ENCODE measurements at places on chromosomes 12 and 14.

DNA sequence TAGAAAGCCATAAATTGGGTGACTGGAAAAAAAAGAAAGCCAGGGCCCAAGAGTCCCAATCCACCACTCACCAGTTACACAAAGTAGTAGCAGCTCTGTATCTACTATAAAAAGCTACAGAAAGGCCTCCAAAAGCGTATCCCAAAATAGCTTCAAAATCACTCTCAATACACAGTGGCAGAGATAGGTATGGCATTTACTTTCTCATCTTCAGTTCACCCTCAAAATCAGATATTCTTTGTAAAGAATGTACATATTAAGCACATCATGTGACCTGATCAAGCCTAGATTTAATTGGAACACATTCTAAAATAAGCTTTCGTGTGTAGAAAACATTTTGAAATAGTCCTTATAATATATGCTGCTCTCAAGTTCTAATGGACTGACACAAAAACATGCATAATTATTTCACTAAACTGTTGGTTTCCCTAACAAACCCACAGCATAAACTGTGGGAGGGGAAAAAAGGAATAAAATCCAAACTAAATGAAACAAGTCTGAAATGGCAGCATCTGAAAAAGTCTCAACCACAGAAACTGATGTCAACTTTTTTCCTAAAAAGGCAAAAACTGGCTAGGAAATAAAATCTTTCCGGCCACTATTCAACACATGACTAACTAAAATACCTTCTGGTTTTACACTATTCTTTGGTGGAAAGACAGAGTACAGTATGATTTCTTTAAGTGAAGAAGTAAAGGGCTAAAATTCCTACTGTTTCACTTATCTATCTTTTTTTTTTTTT, 25.9 kb downstream of the UBE2N start:
- DNase-seq, result no peak

DNA sequence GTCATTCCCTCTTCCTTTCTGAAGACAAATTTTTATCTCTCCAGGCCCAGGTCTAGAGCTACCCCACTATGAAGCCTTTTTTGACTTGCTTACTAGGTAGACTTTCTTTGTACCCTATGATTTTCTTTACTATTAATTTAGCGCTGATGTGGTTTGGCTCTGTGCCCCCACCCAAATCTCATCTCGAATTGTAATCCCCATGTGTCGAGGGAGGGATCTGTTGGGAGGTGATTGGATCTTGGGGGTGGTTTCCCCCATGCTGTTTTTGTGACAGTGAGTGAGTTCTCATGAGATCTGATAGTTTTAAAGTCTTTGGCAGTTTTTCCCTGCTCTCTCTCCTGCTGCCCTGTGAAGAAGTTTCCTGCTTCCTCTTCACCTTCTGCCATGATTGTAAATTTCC, 118.1 kb downstream of the SLC38A1 start:
- no peak for DNase-seq

DNA sequence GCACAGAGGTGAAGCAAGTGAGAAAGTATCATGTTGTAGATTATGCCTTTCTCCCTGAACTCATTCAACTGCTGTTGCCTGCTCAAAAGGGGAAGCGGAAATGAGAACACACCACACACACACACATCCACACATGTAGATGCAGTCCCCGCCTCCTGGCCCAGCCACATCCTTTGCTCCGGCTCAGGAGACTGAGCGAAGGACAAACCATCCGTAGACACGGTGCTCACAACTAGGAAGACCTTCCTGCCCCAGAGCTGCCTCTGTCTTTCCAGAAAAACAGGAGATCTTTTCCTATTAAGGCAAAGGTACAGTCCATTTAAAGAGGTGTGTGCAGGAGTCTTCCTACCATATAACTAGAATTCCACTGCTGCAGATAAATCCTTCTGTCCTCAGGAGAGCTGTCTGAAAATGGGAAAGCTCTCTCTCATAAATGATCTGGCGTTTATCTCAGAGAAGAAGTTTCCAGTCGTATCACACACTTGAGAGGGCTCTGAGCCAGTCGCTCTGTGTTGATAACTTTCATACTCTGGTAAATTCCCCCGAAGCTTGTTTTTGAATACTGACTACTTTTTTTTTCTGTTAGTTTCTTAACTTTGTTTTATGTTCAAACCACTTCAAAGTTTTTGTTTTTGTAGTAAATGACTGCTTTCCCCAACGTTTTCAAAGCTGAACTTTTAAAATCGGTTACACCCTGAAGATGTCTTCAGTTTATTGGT, at the start of gene TESPA1:
TSS of gene TESPA1 (minus strand) at position 105 of the 719 bp plus-strand sequence. CDS start 10,200 bp downstream, outside the sequence.
- peak; percentile 75 for DNase-seq

DNA sequence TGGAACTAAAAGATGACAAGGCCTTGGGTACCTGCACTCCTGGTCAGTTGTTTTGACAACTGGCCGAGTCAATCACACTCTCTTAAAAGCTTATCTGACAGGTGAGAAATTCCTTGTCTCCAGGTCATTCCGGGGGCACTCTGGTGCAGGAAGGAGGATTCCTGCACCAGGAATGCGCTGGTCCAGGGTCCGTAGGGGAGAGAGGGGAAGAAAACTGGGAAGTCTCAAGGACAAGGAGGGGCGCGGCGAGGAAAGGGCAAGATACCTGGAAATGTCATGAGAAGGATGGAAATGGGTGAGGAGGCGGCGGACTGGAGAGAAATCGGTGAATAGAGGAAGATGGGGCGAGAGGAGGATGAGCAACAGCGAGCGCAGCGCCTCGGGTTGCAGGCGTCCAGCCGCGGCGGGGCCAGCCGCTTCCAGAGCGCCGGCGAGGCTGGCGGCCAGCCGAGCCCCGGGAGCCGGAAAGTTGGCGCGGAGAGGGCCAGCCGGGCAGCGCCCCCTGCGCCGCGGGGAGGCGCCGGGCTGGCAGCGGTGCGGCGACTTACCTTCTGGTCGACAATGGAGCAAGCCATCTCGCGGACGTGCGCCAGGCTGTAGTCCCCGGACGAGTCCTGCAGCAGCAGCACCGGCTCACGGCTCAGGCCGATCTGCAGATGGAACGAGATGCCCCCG, 809 bp downstream of the PRKD1 start:
- DNase-seq, result no peak

GRCh38 chr14:54509546-54510501, at the start of gene CGRRF1:
CGRRF1 (plus strand) TSS chr14:54509906; CDS start chr14:54509960, 54 bp downstream.
- DNase-seq, result peak; percentile 97

- no peak for DNase-seq
These were observed 1.3 kb upstream of the HIF1A start for GRCh38 chr14:61694039-61694438.

- no peak for DNase-seq
These were observed 144.8 kb downstream of the TBC1D30 start for GRCh38 chr12:64968989-64969819.

DNA sequence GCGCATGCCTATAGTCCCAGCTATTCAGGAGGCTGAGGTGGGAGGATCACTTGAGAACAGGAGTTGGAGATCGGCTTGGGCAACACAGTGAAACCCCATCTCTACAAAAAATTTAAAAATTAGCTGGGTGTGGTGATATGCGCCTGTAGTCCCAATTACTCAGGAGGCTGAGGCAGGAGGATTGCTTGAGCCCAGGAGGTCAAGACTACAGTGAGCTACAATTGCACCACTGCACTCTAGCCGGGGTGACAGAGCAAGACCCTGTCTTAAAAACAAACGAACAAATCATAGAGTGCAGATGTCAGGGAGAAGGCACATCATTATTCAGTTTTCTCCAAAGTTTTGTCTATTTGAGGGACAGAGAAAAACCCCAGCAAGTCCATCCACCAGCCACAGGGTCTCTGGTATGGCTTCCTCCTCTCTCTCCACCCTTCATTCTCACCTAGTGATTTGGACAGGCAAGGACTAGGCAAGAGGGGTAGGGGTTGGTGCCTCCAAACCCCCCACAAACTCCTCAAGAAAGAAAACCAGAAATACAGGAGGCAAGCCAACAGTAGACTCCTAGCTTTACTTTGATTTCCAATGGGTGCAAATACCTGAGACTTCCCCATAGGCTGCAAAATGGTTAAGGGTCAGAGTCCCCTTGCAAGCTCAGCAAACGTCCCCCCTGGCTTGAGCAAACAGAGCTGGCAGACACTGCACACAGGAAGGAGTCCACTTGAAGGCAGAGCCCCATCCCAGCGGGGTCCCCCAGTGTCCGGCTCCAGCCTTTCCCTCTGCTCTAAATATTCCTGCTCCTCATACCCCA, 26.5 kb upstream of the RPLP0 start:
- DNase-seq, result no peak

DNA sequence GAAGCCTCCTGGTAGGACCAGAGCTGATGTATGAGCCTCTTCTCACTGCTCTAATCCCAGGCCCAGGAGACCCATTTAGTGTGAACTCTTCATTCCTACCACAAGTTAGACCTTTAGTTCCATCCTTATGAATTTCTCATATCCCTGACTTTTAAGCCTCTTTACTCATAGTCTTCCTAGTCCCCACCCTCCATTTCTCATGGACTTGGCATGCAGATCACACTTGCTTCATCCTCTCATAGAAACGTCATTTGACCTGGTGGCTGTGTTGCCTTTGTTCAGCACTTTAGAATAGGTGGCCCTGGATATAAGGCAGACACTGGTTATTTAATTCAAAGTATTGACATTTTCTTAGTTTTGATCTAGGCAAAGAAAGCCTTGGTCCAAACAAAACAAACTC, 99.5 kb downstream of the SLC16A7 start:
- DNase-seq, result no peak

- DNase-seq, result no peak
These were observed 12.5 kb upstream of the EML1 start for GRCh38 chr14:99780690-99781089.

DNA sequence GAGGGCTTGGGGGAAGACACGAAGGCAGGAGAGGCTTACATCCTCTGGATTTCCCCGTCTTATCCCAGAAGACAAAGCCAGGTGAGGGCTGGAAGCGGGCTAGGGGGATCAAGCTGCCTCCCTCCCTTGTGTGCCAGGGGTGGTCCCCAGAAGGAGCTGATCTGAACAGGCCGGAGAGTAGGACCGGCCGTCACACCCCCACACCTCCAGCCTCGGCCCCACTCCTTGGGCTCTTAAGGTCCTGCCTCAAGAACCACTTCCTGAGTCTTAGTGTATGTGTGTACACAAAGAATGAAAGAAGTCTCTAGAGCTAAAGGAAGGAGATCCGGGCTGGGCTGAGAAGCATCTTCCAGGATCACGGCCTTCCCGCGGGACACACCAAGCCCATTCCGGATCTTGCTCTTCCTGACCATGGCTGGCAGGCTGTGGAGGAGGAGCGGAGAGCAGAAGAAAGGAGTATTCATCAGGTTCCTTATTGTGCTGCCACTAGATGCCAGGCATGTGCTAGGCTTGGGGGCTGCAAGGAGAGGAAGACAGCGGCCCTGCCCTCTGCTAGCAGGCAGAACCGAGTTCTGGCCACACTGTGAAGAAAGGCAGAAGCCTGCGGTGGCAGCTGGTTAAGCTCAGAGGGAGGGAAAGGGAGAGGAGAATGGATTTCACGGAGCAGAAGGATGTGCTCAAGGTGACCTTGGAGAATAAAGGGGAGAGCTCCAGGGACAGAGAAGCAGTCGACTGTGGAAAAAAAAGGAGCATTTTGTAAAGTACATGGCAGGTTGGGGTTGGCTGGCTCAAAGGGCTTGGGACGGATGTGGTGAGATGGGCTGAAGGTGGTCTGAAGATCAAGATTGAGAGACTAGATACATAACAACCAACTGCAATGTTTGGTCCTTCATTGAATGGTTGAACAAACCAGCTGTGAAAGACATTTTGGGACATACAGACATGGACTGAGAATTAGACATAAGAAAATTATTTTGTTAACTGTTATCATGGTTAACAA, 1.3 kb upstream of the CD63 start:
- no peak for DNase-seq

- peak; percentile 70 for DNase-seq
These were observed 11.9 kb downstream of the RARG start for GRCh38 chr12:53219956-53220693.

- DNase-seq, result no peak
These were observed 1282.2 kb upstream of the USP15 start for GRCh38 chr12:60977966-60978365.

GRCh38 chr12:8697120-8697475, 693 bp upstream of the RIMKLB start:
- no peak for DNase-seq

DNA sequence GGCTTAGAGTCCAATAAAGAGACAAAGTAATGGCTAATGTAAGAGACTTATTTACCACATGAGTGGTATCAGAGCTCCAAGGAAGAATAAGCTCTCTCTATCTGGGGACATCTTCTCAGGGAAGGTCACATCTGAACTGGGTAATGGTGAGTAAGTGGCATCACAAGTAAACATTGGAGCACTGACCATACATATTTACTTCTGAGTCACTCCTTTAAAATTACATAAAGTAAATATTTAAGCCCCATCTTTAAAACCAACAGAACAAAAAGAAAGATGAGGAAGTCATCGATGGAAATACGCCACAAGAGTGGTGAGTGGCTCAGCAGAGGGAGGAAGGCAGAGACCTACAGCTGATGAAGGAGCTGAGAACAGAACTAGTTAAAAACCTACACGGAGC, 159.9 kb downstream of the DUSP6 start:
- DNase-seq, result no peak

DNA sequence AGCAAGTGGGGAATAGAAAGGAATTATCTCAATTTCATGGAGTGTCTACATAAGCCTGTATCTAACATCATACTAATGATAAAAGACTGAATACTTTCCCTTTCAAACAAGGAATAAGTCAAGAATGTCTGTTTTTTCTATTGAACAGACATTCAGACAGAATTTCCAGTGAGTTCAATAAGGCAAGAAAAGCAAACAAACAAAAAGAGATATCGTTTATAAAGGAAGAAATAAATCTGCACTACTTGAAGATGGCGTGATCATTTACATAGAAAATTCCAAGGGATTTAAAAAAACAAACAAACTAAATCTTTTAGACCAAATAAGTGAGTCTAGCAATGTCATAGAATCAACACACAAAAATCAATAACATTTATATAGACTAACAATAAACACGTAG, 273.1 kb upstream of the FOXG1 start:
- no peak for DNase-seq

- DNase-seq, result no peak
These were observed 24.7 kb upstream of the TMED10 start for GRCh38 chr14:75201087-75201486.

- DNase-seq, result no peak
These were observed 58.7 kb upstream of the NCOR2 start for GRCh38 chr12:124625867-124626675.

GRCh38 chr14:32047791-32048190, 29.3 kb upstream of the ARHGAP5 start:
- no peak for DNase-seq

DNA sequence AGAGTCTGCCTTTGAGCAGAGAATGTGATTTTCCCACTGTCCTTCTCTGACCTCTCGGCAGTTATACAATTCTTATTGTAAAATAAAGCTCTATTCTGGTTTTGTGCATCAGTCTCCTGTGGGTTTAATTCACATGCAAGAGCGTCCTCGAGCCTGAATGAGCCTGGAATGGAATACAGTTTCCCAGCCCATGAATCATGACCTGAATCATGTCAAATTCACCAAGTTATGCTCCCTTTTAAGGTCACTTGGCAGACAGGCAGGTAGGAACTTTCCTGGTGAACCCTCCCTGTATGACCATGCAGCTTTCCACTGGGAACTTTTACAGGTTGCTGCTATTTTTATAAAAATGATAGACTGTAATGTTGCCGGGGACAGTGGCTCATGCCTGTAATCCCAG, 41.7 kb downstream of the BICD1 start:
- no peak for DNase-seq

All from stimulated activated CD8-positive, alpha-beta memory T cell treated with anti-CD3 and anti-CD28 coated beads, Interleukin-2, amount 100 ng/mL, for 48 hours (primary cell).